Epithelial cell of umbilical artery (primary cell): ENCODE measurements at places on chromosomes 1 and 21. TPM values are rescaled to one million over a fixed set of nuclear protein-coding genes. Genes with fewer than 3 reads are reported as not detected.

GPX7 gene
- 25.4 and 37.0 TPM in 2 replicates for total RNA-seq

EDARADD gene
- under 0.01 TPM in 1 of 2 replicates, not detected in the other for total RNA-seq

ZNF692 gene
- total RNA-seq, result 12.2 and 13.0 TPM in 2 replicates

CACHD1 gene
- 2.4 and 3.2 TPM in 2 replicates for total RNA-seq

SPRR4 gene
- not detected in 2 replicates for total RNA-seq

IFI44 gene
- 33.8 and 324 TPM in 2 replicates for total RNA-seq

EXTL1 gene
- total RNA-seq, result under 0.01 TPM in 1 of 2 replicates, not detected in the other

SPATA46 gene
- not detected in 2 replicates for total RNA-seq

TCHHL1 gene
- not detected in 2 replicates for total RNA-seq

NPHS2 gene
- total RNA-seq, result not detected in 2 replicates

FMO2 gene
- not detected in 2 replicates for total RNA-seq

SPATC1L gene
- total RNA-seq, result 4.1 and 7.5 TPM in 2 replicates

SCAF4 gene
- total RNA-seq, result 2.9 and 5.0 TPM in 2 replicates

LCE2B gene
- total RNA-seq, result not detected in 2 replicates

PGD gene
- total RNA-seq, result 117 and 158 TPM in 2 replicates

MTMR11 gene
- 3.9 and 4.9 TPM in 2 replicates for total RNA-seq

PDZK1 gene
- not detected in 2 replicates for total RNA-seq

DDAH1 gene
- 34.1 and 52.3 TPM in 2 replicates for total RNA-seq

CAMK2N1 gene
- total RNA-seq, result 0.97 and 1.5 TPM in 2 replicates

TEKT2 gene
- total RNA-seq, result 0.15 and 0.32 TPM in 2 replicates

CD46 gene
- total RNA-seq, result 139 and 172 TPM in 2 replicates

GJB5 gene
- not detected in 2 replicates for total RNA-seq

FTCD gene
- not detected in 2 replicates for total RNA-seq

TRIM45 gene
- total RNA-seq, result 1.4 and 3.2 TPM in 2 replicates

PIGC gene
- 16.6 and 26.3 TPM in 2 replicates for total RNA-seq

VWA1 gene
- 0.91 and 1.6 TPM in 2 replicates for total RNA-seq

RPTN gene
- total RNA-seq, result not detected in 2 replicates

AUNIP gene
- total RNA-seq, result 4.5 and 5.5 TPM in 2 replicates

ARHGEF19 gene
- 2.9 and 3.6 TPM in 2 replicates for total RNA-seq

A3GALT2 gene
- not detected in 2 replicates for total RNA-seq

KCNE2 gene
- total RNA-seq, result not detected in 2 replicates

PPFIA4 gene
- total RNA-seq, result under 0.01 and 0.32 TPM in 2 replicates

EPHB2 gene
- total RNA-seq, result 50.0 and 58.8 TPM in 2 replicates

NBPF4 gene
- total RNA-seq, result not detected in 2 replicates

TINAGL1 gene
- total RNA-seq, result 443 and 581 TPM in 2 replicates

PADI2 gene
- total RNA-seq, result not detected in 2 replicates

FAM177B gene
- total RNA-seq, result not detected in 2 replicates

RXFP4 gene
- not detected in 2 replicates for total RNA-seq

FBLIM1 gene
- 333 and 446 TPM in 2 replicates for total RNA-seq

TIAM1 gene
- under 0.01 and 0.15 TPM in 2 replicates for total RNA-seq

DISC1 gene
- 7.8 and 13.1 TPM in 2 replicates for total RNA-seq

TAS1R1 gene
- not detected in 2 replicates for total RNA-seq
